HCT116 (cell line): ENCODE measurements at places on chromosomes 2 and 18. TPM values are rescaled to one million over a fixed set of nuclear protein-coding genes. Genes with fewer than 3 reads are reported as not detected.

The ASPRV1 gene
- total RNA-seq = 1.1 TPM

DNA sequence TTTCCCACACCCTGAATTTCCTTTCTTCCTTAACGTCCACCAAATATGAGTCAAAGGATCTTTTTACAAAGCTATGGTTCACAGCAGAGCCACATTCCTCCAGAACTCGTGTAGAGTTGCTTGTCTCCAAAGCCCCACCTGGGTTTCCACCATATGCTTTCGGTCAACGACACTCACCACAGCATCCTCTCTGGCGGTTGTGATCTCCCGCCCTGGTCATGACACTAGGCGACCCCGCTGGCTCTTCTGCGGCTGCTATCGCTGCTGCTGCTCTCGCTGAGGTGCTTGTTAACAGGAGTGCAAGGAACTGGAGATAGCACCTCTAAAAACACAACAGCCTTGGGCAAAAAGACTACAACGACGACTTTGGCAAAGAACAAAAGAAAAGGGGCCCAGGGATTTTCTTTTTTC lies 340 bp downstream of the SLC40A1 start:
- no peaks in the 10 kb centered on the region for H3K27me3 ChIP-seq
- no peaks in the 10 kb centered on the region for H3K36me3 ChIP-seq
- no peak overlapping the region for H3K27ac ChIP-seq
- peak overlapping the region; percentile 45 for H3K4me3 ChIP-seq

GRCh38 chr2:132782176-132782783 lies 112.3 kb upstream of the LYPD1 start:
- H3K27me3 ChIP-seq = no peaks in the 10 kb centered on the region
- H3K36me3 ChIP-seq = no peaks in the 10 kb centered on the region
- H3K4me3 ChIP-seq = no peak overlapping the region
- no peaks in the 10 kb centered on the region for H3K4me1 ChIP-seq
- no peak for DNase-seq
- no peak overlapping the region for H3K27ac ChIP-seq

DNA sequence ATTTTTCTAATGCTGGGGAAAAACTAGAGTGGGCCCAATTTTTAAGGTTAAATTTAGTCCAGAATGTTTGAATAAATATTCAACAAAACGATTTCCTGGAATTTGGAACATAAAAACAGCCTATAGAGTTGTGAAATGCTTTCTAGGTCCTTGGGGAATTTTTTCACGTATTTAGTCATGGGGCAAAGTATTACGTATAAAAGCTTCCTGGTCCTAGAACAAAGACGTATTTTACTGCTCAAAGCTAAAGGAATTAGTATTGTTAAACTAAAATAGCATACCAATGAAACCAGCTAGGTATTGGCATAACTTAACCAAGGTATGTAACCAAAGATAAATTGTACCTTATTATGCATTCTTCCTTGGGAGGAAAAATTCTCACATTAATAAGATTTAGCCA lies 1.6 kb downstream of the SESTD1 start:
- no peaks in the 10 kb centered on the region for H3K27me3 ChIP-seq
- DNase-seq = no peak
- no peak overlapping the region for H3K27ac ChIP-seq
- peaks cover 22% of the 10 kb centered on the region for H3K4me1 ChIP-seq
- H3K4me3 ChIP-seq = peak overlapping the region; percentile 71

DNA sequence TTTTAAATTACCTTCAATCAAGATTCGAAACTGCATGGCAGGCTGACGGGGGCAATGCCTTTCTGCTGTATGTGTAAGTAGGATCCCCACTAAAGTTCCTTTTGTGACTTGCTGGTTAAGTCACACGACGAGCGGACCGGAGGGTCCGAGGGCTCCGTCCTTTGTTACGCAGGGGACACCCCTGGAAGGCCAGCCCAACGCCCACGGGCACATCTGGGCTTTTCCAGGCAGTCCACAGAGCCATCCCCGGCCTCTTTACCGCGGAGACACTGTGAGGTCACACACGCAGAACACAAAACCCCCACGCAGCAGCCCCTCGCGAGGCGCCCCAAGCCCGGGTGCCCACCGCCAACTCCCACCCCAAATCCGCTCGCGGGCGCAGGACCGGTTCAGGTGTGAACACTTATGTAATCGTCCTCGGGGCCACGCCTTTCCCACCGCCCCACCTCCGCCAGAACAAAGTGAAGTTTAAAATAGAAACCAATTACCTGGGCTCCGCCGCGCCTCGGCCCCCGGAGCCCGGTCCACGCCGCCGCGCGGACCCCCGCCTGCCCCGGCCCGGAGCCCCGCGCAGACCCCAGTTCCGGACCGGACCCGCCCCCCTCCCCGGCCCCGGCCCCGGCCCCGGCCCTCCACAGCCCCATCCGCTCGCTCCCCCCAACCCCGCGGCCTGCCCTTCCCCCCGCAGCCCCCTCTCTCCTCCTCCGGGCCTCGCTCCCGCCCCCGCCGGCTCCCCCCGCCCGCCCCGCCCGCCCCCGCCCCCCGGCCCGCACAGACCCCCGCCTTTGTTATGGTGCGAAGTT lies 4.2 kb downstream of the ZNF516 start:
- no peak for DNase-seq
- peaks cover 30% of the 10 kb centered on the region for H3K4me1 ChIP-seq
- H3K27me3 ChIP-seq = no peaks in the 10 kb centered on the region
- peak overlapping the region; percentile 14; the same call in 1 of the 2 replicates for H3K27ac ChIP-seq
- H3K36me3 ChIP-seq = no peaks in the 10 kb centered on the region

DNA sequence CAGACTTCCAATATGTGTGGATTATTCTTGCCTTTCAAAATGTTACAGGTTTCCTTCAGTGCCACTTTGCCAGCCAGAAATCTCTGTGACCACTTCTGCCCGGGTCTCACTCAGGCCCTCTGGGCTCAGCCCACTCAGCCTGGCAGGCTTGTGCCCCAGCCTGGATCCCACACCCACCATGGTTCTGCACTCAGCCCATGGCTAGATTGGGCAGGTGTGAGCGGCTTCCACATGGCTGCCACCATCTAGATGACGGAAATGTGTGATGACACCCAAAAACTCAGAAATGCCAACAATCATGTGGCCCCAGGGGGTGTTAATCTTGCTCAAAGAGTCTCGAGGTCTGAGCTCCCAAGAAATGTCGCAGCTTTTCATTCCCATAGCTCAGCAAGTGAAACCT lies 1097.5 kb upstream of the SLC39A10 start:
- no peak for DNase-seq
- no peaks in the 10 kb centered on the region for H3K36me3 ChIP-seq
- no peak overlapping the region for H3K4me3 ChIP-seq
- H3K27me3 ChIP-seq = no peaks in the 10 kb centered on the region
- no peaks in the 10 kb centered on the region for H3K4me1 ChIP-seq

GRCh38 chr18:47149457-47150028 lies 757 bp downstream of the HDHD2 start:
- peak overlapping the region; percentile 90 for H3K4me3 ChIP-seq
- peaks cover 8% of the 10 kb centered on the region; the same call in 1 of the 2 replicates for H3K4me1 ChIP-seq
- no peaks in the 10 kb centered on the region for H3K27me3 ChIP-seq
- H3K27ac ChIP-seq = peak overlapping the region; percentile 69
- no peak for DNase-seq
